ENCODE measurements at places on chromosomes 12 and 14.

GRCh38 chr14:54567224-54567638 is 303 bp downstream of the SAMD4A start:
- no peak for DNase-seq

DNA sequence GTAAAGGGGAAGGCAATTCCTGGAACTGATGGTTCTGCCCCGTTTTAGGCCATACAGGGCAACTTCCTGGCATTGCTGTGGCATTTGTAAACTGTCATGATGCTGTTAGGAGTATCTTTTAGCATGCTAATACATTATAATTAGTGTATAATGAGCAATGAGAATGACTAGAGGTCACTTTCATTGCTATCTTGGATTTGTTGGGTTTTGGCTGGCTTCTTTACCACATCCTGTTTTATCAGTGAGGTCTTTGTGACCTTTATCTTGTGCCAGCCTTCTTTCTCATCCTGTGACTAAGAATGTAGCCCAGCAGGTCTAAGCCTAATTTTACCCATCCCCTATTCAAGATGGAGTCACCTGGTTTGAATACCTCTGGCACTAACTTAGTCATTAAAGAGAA is 51.2 kb downstream of the TESPA1 start:
- no peak for DNase-seq

DNA sequence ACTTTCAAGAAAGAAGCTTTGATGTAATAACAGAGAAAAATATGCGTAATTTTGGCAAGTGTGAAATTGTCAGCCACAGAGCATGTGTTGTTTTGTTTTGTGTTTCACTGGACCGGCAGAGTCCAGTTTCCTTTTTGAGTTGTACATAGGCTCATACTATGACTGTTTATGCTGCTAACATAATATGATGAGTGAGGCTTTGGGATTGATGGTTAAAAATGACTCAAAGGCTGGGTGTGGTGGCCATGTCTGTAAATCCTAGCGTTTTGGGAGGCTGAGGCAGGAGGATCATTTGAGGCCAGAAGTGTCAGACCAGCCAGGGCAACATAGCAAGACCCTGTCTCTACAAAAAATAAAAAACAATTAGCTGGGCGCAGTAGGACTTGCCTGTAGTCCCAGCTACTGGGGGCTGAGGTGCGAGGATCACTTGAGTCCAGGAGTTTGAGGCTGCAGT is 487.9 kb downstream of the PCNX1 start:
- no peak for DNase-seq

DNA sequence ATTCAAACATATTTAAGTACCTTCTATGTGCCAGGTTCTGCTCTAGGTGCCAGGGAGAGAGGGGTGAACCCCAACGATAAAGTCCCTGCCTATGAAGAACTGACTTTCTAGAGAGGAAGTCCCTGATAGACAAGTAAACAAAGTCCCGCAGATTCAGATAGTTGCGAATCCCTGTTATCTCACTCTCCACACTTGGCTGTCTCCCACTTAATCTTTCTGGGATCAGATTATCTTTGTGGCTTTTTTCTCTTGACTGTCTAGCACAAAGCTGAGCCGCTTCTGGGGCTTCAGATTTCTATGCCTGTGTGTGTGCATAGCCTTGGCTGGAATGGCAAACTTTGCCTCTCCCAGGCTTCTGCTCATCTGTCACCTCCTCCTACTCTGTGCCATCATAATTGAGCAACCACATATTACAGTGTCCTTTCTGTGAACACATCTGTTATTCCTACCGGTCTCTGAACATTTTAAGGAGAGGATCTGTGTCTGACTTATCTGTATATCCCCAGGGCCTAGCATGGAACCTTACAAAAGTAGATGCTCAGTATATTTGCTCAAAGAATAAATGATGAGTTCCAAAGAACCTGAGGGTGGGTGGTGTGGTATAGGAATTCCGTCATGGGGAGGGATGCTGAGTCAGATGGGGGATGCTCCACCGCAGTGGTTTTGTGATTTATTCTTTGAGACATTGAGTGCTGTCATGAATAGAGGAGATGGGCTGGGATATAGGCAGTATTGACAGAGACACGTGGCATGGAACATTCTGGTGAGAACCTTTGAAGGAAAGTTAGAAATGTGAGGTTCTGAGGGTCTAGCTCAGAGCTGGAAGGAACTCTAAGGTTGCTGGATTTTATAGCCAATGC is 28.5 kb downstream of the RGS6 start:
- no peak for DNase-seq

- DNase-seq = no peak
These were observed 246.0 kb downstream of the ZFP36L1 start for GRCh38 chr14:68546839-68547238.

GRCh38 chr12:62135553-62136200 is 124.5 kb upstream of the USP15 start:
- no peak for DNase-seq

DNA sequence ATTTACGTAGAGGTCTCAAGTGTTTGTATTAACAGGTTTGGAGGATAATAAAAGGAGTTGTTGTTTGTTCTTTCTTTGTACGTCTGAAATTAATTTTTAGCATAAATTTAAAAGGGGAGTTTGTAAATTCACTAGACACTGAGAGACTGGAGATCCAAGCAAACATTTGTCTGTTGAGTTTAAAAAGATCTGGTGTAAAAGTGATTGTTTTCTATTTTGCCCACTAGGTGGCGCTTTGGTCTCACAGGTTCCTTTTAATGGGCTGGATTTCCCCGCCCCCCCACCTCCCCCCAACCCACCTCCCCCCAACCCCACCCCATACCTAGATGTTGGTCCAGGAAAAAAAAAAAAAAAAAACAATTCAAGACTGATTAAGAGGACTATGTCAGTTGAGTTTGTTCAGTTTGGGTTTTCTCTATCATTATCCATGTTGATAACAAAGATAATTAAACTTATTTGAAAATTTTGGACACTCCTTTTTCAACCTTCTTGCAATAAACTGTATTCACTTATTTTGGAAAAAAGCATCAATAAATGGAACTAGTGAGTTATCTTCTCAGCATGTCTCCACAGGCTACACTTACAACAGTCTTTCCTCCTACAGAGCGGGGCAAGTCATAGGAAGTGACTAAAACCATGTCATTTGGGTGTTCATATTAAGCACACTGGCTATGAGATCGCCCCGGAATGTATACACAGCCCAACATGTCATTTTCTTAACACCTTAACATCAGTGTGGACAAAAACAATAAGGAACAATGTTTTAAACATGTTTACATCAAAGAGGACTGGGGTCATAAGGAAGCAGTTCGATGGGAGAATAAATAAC is 841.1 kb downstream of the NRXN3 start:
- DNase-seq = peak; percentile 60

GRCh38 chr12:89783359-89784060 is 74.9 kb upstream of the ATP2B1 start:
- DNase-seq = no peak

DNA sequence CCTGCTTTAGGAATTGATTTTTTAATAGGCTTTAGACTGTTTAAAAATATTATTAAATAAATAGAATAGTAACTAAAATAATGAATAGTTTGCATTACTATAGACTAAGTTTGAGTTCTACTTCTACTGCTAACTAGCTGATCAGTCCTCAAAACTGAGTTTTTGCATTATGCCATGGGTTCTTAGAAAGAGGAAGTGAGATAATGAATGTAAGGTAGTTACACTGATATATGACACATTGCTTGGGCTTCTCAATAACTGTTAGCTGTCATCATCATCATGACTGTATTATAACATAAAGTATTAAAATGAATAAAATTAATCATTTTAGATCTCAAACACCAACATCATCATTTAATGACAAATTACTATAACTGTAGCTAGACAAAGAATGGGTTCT is 949.7 kb downstream of the TRHDE start:
- DNase-seq = no peak

GRCh38 chr14:95320078-95320895 is 579 bp upstream of the CLMN start:
- no peak for DNase-seq

DNA sequence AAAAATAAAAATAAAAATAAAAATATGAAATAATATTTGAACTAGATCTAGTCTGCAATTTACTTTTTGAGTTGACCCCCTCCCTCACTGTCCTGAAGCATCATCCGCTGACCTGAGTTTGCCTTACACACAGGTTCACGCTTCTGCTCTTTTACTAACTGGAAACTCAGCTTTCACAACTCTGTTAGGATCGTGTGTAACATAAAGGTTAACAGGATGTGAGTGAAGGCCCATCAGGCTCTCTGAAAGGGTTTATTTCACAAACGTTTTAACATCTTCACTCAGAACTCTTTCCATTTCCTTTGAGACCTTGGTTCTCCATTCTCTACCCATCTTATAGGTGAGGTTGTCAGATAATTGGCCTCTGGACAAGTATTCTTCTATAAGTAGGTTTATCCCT is 191.4 kb downstream of the FOXN3 start:
- no peak for DNase-seq

GRCh38 chr14:22276913-22277816 is 311.9 kb downstream of the DAD1 start:
- no peak for DNase-seq

DNA sequence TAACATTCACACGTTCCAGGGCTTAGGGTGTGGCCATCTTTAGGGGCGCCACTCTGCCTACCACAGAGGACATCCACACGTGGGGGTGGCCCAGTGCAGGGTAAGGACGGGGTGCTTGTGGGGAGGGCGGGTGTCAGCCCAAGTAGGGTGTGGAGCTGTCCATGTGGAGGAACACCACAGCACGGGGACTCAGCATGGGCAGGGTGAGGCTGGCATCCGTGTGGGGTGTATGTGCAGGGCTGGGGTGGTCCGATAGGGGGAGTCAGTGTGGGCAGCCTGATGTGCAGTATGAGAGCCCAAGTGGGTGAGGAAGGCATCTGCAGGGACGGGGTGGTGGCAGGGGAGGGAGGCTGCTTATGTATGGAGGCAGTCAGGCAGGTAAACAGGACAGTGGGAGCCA is 17.7 kb downstream of the PSMC1 start:
- DNase-seq = no peak

DNA sequence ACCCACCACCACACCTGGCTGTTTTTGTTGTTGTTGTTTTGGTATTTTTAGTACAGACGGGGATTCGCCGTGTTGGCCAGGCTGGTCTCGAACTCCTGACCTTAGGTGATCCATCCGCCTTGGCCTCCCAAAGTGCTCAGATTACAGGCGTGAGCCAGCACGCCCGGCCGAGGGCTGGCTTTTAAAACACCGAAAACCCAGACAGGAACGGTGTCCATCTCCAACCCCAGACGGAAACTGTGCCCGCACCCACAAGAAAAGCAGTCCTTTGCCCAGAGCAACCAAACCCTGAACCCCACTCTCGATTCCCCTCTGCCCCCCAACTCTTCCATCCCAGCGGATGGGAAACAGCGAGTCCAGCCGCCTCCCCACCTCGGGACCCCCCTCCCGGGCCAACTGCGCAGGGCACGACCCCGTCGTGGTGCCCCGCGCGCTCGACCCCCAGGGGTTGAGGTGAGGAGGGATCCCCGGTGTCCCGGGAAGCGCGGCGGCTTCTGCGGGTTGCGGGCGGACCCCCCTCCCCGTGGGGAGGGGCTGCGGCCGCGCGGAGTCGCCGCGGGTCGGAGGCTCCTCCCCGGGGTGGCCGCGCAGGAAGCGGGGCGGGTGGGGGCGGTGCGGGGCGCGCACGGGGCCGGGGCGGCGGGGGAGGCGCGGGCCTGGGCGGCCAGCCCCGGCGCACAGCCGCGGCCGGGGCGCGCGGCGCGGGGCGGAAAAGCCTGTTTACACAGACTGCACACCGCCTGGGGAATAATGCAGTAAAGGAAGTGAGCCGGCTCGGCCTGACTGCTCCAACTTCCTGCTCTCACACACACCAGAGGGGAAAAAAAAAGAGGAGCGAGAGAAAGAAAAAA is at the start of gene ELK3:
ELK3 (plus strand) TSS at position 651 of the 851 bp plus-strand sequence.
- no peak for DNase-seq

DNA sequence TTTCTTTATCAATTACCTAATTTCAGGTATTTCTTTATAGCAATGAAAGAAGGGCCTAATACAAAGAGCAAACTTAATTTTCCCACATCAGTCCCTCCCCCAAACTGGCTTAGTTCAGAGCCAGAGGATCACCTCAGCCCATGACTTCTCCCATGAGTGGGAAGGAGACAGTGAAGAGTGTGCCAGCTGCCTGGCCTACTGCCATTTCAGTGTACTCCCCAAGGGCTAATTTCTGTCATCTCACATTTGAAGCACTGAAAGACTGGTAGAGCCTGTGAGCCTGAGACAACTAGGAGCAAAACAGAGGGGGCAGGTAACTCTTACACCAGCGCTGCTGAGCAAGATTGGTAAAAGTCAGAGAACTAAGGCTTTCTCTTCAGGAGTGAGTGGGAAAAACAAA is 29.1 kb upstream of the ADAM20 start:
- no peak for DNase-seq

DNA sequence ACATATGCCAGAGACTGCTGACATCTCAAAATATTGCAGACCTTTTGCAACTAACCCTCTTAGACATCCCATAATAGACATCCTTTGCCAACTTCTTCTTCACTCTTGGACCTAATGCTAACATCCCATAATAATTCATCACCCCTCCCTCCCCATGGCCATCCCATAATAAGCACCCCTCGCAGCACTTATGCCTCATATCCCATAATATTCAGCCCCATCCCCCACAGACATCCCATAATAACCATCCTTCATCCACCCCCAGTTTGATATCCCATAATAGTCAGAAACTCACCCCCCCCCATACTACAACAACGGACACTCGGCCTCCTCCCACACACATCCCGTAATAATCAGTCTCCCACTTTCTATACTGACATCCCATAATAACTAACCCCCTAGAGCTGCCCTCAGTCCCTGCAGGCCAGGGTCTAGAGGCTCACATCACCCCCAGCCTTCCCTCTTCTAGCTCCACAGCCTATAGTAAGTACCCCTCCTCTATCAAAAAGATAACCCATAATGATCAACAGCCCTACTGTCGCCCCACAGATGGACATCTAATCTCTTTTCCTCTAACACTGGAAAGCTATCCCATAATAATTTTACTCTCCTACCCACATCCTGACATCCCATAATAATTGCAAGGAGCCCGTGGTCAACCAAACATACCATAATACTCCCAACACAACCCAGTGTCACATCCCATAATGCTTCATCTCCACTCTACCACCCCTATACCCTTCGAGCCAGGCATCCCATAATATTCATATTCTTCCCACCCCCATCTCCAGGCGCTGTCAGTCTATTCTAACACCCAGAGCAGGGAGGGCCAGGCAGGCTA is 792 bp upstream of the CHD4 start:
- peak; percentile 85 for DNase-seq

DNA sequence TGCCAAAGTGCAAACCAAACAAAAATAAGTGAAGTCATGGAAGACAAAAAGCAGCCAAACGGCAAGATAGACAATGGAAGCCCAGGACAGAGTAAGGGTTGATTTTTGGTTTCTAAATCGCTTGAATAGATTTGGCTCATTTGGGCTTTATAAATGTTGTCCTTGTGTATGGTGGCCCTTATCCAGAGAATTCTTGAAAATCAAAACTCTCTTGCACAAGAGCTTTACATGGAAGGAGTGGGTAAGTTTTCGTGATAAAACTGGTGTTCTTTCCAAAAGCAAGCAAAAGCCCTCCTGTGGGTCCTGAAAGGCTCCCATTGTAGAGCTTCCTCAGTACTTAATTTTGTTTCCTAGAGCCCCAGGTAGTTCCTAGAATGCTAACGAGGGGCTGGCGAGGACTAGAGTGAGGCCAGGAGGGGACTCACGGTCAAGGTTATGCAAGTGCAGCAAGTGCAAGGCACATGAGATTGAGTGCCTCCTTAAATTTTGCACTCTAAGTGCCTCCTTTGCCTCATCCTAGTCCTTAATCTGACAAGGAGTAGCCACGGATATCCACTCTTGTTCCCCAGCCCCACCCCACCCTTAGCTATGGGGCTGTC is 4.1 kb downstream of the SIX6 start:
- DNase-seq = no peak
